ENCODE measurements at places on chromosomes 7 and 10.

DNA sequence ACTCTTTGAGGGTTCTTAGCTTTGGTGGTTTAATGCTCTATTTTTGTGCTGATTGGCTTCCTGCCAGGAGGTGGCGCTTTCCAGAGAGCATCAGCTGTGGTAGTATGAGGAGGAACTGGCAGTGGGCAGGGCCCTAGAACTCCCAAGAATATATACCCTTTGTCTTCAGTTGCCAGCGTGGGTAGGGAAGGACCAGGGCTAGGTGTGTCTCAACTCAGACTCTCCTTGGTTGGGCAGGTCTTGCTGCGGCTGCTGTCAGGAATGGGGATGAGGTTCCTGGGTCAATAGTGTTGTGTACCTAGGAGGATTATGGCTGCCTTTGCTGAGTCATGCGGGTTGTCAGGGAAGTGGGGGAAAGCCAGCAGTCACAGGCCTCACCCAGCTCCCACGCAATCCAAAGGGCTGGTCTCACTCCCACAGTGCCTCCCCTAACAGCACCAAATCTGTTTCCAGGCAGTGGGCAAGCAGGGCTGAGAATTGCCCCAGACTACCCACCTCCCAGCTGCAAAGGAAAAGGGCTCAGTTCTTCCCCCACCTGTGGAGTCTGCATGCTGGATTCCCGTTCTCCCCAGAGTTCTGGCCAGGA lies 191.5 kb downstream of the PHTF2 start:
- no peak for DNase-seq

- no peak for DNase-seq
These were observed 24.5 kb upstream of the EEPD1 start for GRCh38 chr7:36128448-36129047.

- DNase-seq, result no peak
These were observed 77.3 kb downstream of the CDC14C start for GRCh38 chr7:49001610-49002033.

- DNase-seq, result no peak
These were observed 139.6 kb downstream of the PTPN20 start for GRCh38 chr10:47050618-47051455.

- DNase-seq, result peak; percentile 7
These were observed 48.2 kb downstream of the COL26A1 start for GRCh38 chr7:101410743-101411507.

DNA sequence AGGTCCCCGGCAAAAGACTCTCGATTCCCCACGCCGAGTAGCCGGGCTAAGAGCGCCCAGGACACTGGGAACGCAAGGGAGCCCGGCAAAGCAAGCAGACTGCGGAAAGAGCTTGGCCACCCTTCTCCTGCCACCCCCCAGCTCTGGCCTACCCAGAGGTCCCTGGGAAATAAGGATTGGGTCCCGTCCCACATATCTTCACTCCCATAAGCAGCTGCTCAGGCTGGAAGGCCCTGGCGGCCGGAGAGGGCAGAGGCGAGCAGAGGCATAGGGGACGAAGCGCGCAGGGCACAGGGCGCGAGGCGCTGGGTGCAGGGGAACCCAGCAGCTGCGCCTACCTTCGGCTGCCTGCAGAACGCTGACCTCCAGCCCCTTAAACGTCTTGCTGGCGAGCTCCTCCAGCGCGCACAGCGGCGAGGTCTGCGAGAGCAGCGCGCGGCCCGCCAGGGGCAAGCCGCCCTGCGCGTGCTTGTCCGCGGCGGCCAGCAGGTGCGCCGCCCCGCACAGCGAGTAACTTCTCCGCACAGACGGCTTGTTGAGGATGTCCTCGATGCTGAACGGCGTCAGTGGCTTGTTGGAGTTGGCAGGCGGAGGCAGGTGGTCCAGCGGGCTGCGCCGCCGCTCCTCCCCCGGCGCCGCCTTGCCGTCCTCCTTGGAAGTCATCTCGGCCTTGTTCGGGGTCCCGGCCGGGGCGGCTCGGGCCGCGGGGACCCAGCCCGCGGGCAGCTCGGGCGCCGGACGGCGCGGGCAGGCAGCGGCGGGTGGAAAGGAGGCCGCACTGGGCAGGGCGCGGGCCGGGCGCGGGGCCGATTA lies 904 bp downstream of the LBX1 start:
- no peak for DNase-seq

DNA sequence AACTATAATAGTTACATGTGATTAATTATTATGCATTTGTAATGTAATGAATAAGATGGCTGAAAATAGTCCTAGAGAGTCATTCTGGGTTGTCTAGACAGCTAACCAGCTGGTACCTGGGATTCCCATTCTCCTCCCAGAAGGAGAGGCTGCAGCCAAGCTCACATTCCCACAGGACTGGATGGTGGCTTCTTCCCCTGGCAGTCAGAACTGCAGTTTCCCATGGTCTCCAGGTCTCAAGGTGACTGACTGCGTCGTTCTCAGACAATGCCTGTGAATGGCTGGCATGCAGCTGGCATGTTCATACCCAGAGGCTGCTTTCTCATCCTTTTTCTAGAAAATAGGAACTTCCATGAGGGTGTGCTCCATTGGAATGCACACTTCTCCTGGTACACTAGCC lies 21.3 kb downstream of the TAS2R16 start:
- no peak for DNase-seq

DNA sequence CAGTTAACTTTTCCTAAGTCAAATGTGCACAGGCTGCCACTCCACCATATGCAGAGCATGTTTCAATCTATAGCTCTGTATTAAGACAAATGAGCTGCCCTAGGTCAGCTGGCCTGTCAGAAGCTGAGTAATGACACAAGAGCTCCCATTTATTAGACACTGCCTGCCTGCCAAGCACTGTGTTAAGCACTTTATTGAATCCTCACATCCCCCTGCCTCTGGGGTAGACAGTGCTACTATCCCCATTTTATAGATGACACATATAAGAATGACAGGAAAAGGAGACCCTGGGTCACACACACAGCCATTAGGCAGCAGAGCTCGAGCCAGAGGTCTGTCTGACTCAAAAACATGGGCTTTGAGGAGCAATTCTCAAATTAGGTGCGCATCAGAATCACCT lies 179.8 kb upstream of the PDE1C start:
- DNase-seq, result no peak

DNA sequence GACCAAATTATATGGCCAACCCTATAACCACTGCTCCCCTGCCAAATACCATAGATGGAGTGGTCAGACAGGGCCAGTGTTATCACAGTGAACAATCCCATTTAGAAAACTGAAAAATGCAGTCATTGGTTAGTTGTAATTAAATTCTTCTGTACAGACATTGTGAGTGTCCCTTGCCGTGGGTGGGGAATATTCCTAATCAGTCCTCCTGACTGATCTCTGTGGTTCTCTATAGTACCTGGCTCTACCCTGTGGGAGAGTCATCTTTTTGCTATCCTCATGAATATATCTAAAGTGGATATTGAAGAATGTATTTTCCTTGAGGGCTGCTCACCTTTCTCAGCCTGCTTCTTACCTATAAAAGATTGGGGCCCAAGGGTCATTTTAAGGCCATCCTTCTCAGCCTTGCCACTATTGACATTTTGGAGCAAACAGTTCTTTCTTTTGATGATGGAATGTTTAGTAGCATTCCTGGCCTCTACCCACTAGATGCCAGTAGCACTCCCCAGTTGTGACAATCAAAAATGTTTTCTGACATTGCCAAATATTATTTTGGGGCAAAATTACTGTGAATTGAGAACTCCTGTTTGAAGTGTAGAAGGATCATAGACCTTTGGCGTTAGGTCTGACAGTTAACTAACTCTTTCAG lies 110.2 kb downstream of the MAPK8 start:
- DNase-seq, result no peak

- DNase-seq, result no peak
These were observed 239.1 kb downstream of the SKAP2 start for GRCh38 chr7:26625286-26625685.

- DNase-seq, result no peak
These were observed 73.9 kb downstream of the KAT6B start for GRCh38 chr10:74900297-74900696.

DNA sequence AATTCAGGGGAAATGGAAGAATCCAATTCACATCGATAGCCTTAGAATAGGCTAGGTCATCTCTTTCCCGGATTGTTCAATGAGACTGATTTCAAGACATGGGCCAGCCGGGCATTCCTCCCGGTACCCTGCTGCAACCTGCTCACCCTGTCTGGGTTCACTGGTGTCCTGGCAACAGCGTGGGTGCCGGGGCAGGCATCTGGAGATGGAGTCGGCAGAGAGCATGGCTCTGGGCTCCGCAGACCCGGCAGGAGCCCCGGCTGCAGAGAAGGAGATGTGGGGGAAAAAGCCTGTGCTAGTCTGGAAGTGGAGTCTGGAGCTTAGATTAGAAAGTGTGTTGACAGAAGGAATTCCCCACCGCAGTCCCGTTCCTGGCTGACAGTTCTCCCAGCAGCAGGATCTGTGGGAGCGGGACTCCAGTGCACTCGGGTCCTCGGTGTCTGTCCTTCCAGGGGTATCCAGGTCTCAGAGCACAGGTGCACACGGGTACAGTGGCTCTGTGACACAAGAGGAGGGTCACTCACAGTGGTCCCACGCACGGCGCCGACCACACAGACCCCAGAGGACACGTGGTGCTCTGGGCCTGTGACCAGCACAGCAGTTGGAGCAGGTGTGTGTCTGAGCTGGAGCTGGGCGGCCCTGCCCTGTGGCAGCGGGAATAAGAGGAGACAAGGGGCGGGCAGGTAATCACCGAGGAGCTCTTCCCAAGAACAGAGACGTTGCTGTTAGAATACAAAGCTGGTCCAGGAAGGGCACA lies 65.7 kb upstream of the PITRM1 start:
- no peak for DNase-seq

GRCh38 chr7:108294595-108294994 lies 161.6 kb downstream of the NRCAM start:
- DNase-seq, result no peak

GRCh38 chr7:86748843-86749719 lies 105.4 kb downstream of the GRM3 start:
- DNase-seq, result no peak

DNA sequence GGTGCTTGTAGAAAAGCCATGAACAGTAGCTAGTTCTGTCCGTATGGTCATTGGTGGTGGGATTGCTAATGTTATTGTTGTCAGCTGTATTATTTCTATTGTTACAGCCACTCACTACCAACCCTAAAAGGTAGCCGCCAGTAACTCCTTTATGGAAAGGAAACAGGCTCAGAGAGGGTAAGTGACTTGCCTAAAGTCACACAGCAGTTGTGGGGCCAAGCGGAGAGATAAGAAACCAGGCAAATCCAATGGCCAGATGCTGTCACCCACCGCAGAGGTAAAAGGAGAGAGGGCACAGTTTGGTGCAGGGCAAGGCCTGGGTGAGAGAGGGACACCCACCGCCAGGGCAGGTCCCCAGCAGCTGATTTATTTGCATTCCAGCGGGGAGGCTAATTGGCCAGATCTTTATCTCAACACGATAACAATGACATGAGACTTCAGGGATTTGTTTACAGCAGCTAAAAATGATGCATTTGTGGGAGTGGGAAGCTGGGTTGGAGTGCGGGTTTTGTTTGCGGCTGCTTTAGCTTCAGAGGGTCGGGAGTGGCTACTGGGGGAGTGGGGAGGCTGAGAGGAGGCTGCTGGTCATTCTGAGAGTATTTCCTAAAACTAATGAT lies 8.6 kb upstream of the NKX2-3 start:
- no peak for DNase-seq

DNA sequence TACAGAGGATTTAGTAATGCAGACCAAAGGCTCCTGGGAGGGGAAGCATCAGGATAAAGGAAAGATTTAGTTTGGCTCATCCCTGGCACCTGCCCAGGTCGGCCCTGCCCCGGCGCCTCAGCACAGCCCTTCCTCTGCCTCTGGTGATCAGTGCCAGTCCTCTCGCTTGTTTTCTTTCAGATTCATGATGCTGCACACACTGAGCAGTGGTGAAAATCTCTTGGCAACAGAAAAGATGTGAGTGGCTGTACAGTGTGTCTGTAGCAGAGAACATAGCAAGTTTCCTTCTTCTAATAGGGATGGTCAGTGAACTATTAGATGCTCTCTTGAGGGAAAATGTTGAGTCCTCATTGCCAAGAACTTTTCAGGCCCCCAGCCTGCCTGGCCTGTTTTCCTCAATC lies 994.1 kb downstream of the KCNMA1 start:
- no peak for DNase-seq

DNA sequence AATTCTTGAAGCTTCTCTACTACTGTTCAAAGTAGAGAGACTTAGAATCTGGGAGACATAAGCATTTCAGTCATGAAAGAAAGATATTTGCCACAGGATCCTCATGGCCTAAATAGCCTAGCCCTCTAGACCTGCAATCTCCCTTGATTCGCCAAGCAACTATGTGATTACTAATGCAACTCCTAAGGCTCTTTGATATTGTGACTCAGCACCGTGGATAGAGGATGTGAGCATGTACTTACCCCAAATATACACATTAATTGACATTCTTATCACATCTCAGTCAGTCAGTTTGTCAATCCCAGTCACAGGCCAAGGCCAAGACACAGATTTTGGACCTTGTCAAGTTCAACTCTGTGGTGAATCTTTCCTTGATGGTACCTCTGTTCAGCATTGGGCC lies 42.6 kb downstream of the GPR37 start:
- no peak for DNase-seq

GRCh38 chr10:105514106-105514505 lies 873.0 kb downstream of the SORCS3 start:
- no peak for DNase-seq

GRCh38 chr10:58399410-58399809 lies 14.2 kb downstream of the TFAM start:
- DNase-seq, result no peak

GRCh38 chr7:133052401-133052756 lies 29.5 kb downstream of the CHCHD3 start:
- no peak for DNase-seq

DNA sequence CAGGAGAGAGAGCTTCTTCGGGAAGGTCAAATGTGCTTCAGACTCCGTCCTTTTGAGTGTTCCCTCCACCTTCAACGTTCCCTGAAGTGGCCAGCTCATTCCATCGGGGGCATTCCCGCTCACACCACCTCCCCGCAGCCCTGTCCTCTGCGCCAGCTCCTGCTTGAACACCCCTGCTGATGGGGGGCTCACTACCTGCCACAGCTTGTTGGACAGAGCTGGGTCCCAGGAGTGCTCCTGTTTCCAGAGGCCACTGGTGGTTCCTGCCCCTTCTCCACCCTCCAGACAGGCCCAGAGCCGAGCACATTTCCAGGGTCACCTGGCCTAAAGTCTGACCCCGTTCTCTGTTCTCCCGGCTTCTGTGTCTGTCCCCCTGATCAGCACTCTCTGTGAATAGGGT lies 67.4 kb downstream of the ELFN1 start:
- DNase-seq, result no peak

GRCh38 chr7:3923307-3923918 lies 622.4 kb downstream of the SDK1 start:
- no peak for DNase-seq

DNA sequence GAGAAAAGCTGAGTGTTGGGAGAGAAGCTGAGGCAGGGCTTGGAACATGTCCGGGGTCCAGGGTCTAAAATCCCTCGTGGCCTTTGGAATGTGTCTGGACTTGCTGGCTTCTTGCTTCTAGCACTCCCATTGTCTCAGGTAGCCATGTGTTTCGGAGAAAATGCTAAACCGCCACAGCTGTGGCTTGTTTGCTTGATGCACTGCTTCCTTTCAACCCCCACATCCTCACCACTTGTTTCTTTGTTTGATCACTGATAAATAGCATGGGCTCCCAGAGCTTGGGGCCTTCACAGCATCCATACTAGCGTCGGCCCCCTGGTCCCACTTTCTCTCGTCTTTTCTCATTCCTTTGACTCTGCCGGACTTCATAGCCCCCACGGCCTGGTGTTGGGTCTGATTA lies 102.7 kb downstream of the ANKRD26 start:
- DNase-seq, result no peak

All from stimulated activated CD8-positive, alpha-beta memory T cell treated with anti-CD3 and anti-CD28 coated beads, Interleukin-2, amount 100 ng/mL, for 1 hour (primary cell).